ENCODE measurements at places on chromosomes 6 and 20. TPM values are rescaled to one million over a fixed set of nuclear protein-coding genes. Genes with fewer than 3 reads are reported as not detected.

KIAA0408 gene
- 0.87 TPM for total RNA-seq

TSBP1 gene
- total RNA-seq: not detected

PXDC1 gene
- 74.1 TPM for total RNA-seq

- DNase-seq: no peak
Observed at GRCh38 chr6:79467716-79468115, 69.5 kb downstream of the LCA5 start.

GRCh38 chr20:62918831-62919230, 7.5 kb downstream of the DIDO1 start:
- DNase-seq: no peak

GRCh38 chr20:48858075-48858790, 30.4 kb upstream of the PREX1 start:
- no peak for DNase-seq

- no peak for DNase-seq
Observed at GRCh38 chr20:38260378-38261053, at the start of gene KIAA1755. Gene KIAA1755 (minus strand): TSS chr20:38260735. CDS start chr20:38260500, 235 bp downstream.

DNA sequence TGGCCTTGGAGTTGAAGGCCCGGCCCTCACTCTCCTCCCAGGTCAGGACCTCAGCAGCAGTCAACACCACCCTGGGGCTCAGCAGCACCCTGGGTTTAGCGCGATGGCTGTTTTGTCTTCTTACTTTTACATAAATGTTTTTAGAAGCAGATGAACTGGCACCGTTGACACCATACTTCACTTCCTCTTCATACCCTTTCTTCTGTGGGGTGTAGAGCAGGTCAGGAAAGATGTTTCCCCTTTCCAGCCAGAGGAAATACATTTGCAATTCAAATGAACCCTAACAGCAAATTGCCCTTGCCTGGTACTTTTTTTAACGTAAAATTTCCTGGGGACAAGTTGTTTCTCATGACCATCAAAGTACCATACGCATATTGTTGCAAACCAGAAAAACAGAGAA, 54.7 kb upstream of the SNX9 start:
- no peak for DNase-seq
